Colonic mucosa (tissue), 4 donors: ENCODE measurements at places on chromosomes 3 and 15.

DNA sequence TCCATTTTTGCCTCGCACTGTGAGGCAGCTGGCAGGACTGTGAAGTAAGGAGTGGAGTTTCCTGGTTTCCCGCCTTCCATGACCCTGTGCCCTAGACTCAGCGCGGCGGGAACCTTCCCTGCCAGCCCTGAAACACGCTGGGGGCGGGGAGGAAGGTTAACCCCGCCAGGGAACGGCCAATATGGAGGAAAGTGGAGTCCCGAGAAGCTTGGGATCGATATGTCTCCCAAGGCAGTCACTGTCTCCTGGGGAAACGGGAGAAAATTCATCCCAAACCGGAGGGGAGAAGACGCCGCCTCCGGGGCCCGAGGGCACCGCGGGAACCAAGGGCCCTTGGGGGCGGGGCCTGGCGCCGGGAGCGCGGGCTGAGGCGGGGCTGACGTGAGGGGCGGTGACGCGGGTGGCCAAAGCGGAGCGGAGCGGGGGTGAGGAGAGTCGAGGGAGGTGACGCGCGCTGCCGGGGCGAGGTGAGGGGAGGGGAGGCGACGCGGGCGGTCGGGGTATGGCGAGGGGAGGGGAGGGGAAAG, at the start of gene HMCES:
Gene HMCES, plus strand, starts transcription at position 432 of the 527 bp plus-strand sequence. CDS start 863 bp downstream, outside the sequence.
- DNase-seq: peak; percentile 97

DNA sequence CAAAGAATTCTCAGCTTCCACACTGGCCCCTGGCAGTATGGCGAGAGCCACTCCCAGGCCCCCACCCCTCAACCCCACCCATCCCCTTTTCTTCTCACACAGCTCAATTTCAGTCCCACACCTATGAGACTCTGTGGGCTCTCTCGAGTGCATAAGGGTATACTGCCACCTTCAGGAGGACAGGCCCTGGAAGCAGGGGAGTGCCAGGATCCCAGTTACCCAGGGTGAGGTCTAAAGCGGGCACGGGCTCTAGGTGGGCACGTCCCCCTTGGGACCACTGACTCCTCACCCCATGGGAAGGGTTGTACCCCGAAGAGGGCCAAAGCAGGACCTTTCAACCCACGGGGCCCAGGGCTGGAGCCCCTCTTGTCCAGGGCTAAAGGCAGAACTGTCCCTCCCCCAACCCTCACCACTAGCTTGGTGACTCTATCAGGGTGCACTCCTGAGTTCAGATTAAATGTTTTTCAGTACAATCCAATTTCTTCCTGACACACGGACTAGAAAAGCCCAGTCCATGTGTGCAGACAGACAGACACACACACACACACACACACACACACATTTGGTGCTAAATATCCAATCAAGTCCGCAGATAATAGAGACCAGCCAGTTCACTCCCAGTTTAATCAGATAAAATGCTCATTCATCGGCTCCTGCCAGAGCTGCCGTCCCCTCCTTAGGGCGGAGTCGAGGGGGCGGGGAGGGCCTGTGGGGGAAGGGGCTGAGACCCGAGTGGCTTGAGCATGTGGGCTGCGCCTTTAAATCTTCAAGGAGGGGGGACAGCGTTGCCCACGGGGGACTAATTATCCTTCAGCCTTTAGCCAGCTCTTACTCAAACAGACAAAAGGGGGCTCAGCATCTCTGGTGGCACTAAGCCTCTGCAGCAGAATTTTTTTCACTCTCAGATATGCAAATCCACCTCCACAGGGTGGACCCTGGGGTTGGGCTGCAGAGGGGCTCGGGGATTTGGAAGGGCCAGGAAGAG, 59.3 kb downstream of the CYP11A1 start:
- DNase-seq: peak; percentile 42

DNA sequence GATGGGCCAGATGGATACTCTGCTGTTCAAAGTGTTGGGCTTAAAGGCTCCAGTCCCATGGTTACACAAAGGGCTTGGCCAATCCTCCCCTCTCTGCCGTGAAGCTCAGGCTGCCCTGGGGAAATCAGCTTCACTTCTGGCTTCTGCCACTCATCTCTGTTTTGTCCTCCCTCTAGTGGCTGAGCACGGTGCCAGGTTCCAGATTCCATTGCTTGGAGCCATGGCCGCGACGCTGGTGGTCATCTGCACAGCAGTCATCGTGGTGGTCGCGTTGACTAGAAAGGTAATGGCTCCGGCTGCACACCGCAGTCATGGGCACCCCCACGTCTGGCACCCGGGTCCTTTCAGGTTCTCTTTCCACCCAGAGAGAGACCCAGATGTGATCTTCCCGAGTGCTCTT, 5.6 kb downstream of the TIGIT start:
- no peak for DNase-seq

DNA sequence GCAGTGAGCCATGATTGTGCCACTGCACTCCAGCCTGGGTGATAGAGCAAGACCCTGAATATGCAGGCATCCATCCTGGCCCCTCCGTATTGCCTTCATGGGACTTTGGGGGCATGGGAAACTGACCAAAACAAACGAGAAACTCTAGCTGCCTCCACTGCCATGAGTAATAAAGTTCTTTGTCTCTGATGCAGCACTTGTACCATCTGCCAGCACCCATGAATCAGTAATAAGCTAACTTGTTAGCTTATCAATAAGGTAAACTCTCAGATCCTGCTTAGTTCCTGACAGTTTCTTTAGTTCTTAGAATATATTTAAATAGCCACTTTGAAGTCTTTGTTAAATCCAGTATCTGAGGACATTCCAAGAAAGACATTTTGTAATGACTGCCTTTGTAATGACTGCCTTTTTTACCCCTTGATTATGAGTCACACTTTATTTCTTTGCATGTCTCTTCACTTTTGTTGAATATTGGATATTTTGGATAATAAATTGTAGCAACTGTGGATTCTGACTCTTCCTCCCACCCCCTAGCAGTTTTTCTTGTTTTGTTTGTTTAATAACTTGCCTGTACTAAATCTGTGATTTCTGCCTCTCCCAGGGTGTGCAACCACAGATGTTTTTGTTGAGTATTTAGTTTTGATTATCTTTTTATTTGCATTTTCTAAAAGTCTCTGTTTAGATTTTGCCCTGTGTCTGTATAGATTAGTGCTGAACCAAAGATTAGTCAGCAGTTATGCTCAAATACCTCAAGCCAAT, 136.9 kb downstream of the HCN4 start:
- no peak for DNase-seq

DNA sequence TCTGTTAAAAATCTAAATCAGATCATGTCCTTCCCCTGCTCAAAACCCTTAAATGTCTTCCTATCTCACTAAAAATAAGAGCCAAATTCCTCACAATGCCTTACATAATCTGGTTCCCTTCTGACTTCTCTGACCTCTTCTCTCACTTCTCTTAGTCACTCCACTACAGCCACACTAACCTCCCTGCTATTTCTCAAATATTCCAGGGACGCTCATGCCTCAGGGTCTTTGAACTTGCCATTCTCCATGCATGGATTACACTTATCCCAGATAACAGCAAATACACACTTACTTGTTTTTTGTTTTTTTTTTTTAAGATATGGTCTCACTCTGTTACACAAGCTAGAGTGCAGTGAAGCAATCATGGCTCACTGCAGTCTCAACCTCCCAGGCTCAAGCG, 8.5 kb downstream of the TP53BP1 start:
- no peak for DNase-seq

DNA sequence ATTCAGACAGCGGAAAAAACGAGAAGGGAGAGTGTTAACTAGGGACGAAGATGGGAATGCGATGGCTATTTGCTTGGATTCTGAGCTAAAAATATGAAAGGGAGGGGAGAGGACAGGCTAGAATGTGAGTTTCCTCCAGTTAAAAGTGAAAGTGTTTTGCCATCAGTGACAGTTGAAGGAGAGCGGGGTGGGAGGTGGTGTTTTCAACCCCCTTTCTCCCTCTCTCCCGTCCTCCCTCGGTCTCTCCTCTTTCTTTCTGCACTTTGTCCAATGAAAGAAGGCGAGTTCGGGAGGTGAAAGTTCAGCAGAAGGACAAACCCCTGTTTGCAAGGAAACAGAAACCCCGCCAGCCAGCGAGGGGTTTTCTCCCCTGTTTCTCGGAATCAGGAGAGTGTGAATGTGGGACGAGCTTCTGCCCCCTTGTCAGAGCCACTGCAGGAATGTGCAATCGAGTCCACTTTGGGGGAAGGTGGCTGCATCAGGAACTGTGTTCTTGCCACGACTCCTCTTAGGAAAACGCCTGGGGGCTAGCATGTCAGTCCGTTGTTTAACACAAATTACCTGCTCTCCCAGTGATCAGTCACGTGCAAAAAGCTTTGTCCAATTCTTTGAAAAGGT, 975 bp upstream of the FOXP1 start:
- DNase-seq: peak; percentile 77

DNA sequence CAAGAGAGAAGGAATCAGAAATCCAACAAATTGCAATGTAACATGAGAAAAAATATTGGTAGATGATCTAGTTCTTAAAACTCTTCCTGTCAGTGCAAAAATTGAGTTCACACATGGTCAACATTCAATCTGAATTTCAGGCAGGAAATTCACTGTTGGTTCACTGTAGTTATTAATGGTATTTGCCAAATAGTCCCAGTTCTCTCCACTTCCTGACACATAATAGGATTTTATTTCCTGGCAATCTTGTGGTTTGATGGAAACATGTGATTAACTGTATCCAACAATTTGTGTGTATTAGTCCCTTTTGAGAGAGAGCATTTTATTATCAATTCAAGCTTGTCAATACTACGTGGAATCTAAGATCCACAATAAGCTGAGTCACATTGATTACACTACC, 1103.1 kb downstream of the ROBO2 start:
- DNase-seq: no peak

GRCh38 chr3:11580645-11581044, 63.1 kb downstream of the VGLL4 start:
- DNase-seq: no peak

DNA sequence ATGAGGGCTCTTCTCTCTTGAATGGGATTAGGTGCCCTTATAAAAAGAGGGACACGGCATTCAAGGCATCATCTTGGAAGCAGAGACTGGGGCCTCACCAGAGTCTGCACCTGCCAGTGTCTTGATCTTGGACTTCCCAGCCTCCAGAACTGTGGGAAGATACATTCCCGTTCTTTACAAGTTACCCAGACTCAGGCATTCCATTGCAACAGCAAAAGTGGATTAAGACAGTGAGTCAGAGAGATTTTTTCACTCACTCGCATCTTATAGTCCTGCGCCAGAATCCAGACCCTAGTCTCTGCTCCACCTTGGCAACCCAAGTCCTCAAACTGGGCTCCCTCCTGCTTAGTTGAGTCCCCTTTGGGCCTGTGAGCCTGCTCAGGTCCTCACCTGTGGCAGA, 2.7 kb downstream of the LCTL start:
- DNase-seq: no peak
